ENCODE measurements at places on chromosomes 3 and 15.

DNA sequence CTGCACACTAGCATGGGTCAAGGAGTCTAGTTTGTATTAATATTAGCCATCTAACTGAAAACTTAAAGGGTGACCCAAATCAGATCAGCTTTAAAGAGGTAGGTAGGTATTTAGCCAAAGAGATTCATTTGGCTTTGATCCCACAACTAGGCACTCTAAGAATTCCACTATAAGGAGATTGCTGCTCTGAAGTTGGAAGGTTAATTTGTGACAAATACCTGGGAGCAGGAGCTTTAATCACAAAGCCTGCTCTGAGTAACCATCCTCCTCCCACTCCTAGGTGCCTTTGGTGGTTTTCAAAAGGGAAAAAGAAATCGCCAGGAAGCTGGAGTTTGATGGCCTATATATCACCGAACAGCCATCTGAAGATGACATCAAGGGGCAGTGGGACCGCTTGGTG, 120.3 kb upstream of the CHRM5 start:
- DNase-seq, result no peak

GRCh38 chr3:21446027-21446426, 305.0 kb downstream of the ZNF385D start:
- no peak for DNase-seq

DNA sequence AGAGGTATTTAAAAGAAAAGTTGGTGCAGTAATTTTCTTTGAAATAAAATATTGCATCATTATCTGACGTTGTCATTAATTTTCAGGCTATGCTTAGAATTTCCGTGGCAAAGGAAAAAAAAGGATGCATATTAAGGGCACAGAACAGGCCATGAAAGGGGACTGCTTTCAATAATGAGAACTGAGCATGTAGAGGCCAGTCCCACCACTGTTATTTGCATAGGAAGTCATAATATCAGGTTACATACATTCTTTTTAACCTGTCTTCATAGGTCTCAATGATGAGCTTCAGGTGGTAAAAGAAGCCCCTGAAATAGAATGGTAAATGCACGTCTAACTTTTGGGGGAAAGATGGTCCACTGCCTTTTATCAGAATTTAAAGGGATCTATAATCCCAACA, 272.1 kb upstream of the ALCAM start:
- DNase-seq, result no peak

GRCh38 chr15:82393671-82394070, 35.9 kb upstream of the GOLGA6L9 start:
- DNase-seq, result no peak

GRCh38 chr3:191269289-191270085, 59.7 kb upstream of the CCDC50 start:
- no peak for DNase-seq

DNA sequence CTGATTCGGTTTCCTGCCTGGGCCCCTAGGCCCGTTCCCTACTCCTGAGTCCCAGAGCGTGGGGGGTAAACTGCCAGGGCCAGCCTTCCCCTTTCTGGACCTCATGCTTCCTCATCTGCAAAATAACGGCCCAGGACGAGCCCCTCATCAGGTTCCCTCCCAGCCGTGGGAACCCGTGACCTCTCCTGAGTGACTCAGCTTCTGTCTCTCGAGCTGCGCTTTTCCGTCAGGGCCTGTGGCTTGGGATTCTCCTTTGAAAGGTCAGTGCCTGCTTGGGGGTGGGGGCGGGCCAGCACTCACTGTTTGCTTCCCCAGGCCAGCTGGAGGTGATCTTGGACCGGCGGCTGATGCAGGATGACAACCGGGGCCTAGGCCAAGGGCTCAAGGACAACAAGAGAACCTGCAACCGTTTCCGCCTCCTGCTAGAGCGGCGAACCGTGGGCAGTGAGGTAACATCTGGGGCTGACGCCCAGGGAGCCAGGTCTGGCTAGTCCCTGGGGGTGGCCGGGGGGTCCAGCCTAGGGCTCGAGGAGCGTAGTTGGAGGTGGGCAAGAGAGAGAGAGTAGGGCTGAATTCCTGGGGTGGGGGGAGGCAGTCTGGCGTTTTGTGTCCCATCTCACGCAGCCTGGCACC, 12.8 kb downstream of the MAN2A2 start:
- no peak for DNase-seq

Measured in stimulated activated naive CD4-positive, alpha-beta T cell treated with Interleukin-2 at 50 U/mL for 16 hours (primary cell).